Coronary artery (tissue), 2 donors: ENCODE measurements at places on chromosomes 11 and 22.
A peak's percentile ranks its signal among the peaks of the same experiment; 100 is the strongest.

GRCh38 chr11:120703358-120704152 is 192.0 kb downstream of the GRIK4 start:
- DNase-seq: no peak

DNA sequence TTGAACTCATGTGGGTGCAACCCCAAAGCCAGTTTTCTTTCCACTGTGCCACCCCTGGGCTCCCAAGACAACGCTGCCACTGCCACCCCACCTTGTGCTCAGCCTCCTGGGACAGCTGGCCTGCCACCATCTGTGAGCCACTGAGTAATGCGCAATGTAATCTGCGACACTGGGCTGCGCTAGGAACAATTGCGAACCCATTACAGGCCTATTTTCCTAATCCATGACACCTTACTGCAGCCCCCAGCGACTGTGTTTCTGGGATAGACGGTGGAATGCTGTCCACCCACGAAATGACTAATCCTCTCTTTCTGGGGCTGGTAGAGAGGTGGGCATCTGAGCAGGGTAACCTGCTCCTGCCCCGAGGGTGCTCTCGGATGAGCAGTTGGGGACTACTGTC is 22.2 kb downstream of the FLRT1 start:
- no peak for DNase-seq

- DNase-seq: no peak
Observed at GRCh38 chr11:96199563-96200025, 143.4 kb downstream of the MAML2 start.

DNA sequence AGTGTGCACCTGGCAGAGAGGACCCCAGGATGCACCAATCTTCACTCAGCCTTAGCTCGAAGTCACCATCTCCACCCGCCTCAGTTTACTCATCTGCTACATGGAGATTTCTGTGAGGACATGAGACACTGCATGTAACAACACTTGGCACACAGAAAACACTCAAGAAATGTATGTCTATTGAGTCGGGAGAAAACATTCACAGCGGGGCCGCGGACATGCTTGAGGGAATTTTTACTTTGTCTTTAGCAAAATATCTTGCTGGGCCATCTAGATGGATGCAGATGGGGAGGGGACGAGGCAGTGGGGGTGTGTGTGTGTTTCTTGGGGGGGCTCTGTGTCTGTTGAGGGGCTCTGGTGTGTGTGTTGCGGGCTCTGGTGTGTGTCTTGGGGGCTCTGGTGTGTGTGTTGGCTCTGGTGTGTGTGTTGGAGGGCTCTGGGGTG is 28.4 kb upstream of the RFPL3 start:
- DNase-seq: peak; percentile 33

GRCh38 chr11:91394073-91394726 is 830.4 kb upstream of the FAT3 start:
- DNase-seq: no peak

GRCh38 chr11:71420455-71421241 is 27.5 kb downstream of the DHCR7 start:
- DNase-seq: no peak

- DNase-seq: no peak
Observed at GRCh38 chr11:109426442-109427240, 4.7 kb downstream of the C11orf87 start.

DNA sequence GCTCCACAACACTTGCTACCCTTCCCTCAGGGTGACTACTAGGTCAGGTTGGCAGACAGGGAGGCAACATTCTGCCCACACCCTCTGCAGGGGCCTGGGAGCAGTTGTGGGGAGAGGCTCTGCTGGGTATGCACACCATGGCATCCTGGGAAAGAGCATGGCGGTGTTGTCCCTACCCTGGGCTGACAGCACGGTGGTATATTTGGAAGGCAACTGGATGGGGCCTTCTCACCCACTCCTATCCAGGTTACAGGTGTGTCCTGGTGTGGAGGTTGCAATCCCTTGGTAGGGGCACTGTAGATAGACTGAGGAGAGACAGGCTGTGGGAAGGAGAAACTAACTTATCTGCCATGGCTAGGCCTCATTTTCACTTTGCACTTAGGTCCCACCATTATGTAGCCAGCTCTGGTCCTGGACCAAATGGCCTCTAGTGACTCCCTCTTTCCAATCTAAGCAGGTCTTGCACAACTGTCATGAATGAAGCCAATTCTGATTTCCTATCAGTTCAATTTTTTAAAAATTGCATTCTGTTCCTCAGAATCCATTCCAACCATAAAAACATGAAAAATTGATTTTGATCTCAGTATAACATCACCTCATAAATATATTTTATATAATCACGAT is 54.0 kb upstream of the CD44 start:
- DNase-seq: no peak

DNA sequence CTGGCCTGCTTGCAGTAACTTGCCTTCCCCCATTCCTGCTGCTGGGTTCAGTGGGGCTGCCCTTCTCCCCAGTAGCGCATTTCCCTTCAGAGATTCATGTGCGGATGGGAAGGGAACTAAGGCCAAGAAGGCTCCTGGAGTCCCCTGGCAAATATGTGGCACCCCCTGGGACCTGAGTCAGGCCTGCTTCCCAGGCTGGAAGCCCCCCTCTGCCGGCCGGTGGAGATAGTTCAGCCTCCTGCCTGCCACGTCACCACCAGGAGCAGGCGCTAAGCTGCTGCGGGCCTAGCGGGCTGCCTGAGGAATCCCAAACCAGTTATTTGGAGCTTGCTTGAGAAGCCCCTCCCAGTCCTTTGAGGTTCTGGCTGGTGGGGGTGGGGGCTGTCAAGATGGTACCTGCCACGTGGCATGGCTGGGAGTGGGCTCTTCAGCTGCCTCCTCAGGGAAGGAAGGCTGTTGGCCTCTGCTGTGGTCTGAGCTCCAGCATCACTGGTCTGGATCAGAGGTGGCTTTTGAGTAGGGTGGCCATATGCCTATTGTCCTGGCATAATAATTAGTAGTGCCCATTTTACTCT is 2.0 kb downstream of the SERPINH1 start:
- DNase-seq: peak; percentile 92

- no peak for DNase-seq
Observed at GRCh38 chr11:132907651-132908413, 624.5 kb downstream of the OPCML start.

- DNase-seq: peak; percentile 64
Observed at GRCh38 chr11:76800466-76801200, 17.5 kb downstream of the TSKU start.

DNA sequence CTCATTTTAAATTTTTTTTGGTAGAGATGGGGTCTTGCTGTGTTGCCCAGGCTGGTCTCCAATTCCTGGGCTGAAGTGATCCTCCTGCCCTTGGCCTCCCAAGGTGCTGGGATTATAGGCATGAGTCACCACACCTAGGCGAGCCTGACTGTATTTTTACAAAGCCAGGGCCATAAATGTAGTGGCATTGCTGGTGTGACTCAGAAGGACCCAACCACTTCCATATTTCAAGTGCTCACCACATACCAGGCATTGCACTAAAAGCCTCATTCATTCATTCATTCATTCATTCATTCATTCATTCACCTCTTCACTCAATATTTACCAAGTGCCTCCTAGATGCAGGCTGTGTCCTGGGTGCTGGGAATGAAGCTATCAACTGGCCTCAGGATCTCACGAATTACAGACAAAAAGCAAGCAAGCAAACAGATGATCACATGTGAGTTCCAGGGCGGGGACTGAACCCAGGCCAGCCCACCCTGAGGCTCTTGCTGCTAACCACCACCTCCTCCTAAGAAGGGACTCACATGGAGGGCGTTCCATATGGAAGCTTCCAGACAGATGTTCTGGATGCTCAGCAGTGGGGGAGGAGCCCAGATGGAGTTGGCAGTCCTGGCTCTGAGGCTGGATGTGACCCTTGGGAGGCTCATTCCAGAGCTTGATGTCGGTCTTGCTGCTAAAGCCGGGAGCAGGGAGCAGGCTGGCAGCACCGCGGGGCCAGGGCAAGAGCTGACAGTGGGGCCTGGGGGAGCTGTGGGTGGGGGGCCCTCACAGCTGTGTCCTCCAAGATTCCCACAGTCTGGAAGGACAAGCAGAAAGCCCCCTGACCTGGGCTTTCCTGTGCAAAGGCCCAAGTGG is 158.8 kb downstream of the CTTN start:
- no peak for DNase-seq

DNA sequence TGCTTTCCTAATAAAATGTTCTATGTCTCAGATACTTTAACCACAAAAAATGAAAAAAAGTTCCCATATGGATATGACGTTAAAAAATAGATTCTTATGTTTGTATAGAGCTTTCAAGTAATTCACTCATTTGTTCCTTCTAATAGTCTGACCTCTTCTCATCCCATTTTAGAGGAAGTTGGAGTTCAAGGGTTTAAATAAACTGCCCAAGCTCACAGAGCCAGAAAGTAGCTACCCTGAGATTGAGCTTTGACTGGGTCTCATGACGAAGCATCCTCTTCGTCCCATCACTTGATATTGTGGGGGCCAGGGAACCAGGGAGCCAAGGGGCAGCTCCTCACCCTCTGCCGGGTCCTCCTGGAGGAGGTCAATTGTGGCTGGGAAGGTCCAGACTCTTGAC is 116.3 kb downstream of the CCDC81 start:
- DNase-seq: no peak

GRCh38 chr22:26674211-26675190 is 17.1 kb downstream of the MIAT start:
- DNase-seq: no peak

- DNase-seq: no peak
Observed at GRCh38 chr22:45867118-45867905, 109.7 kb downstream of the WNT7B start.

- peak; percentile 45 for DNase-seq
Observed at GRCh38 chr11:134637091-134638015, 225.3 kb upstream of the B3GAT1 start.

GRCh38 chr11:70358753-70359152 is 39.6 kb upstream of the CTTN start:
- DNase-seq: no peak

GRCh38 chr11:106224172-106224571 is 146.7 kb downstream of the AASDHPPT start:
- no peak for DNase-seq

- no peak for DNase-seq
Observed at GRCh38 chr22:37206841-37207821, 5.1 kb downstream of the SSTR3 start.

- no peak for DNase-seq
Observed at GRCh38 chr22:45859231-45860161, 117.5 kb downstream of the WNT7B start.

DNA sequence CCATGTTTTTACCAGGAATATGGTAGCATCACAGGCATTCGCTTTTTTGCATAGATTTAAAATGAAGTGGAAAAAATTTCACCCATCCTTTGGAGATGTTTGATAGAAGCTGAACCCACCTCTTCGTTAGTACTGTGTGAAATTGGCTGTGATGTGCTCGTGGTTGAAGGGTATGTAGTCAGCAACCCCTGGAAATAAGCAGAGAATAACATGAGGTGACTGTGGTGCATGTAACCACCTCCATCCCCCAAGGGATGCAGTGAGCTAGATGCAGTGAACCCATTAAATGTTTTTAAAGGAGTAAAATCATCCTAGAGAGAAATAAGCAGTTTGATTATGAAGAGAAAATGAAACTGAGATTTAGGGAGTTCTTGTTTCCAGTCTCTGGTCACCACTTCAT is 15.9 kb downstream of the CBLIF start:
- no peak for DNase-seq

DNA sequence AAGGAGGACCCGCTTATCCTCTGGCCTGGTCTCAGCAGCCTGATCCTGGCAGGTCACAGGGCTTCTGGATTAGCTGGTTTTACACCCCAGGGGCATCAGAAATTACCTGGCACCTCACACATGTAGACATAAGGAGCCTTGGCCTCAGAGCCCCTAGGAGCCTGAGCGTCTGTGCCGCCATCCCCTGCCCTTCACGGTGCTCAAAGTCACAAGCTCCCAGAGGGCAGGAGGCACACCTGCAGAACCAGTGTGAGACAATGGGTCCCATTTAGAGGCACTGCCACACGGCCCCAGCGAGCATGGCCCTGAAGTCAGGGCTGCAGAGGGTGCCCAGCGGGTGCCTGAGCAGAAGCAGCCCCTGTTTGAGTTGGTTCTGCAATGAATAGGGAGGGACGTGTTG is 3.9 kb downstream of the DGKZ start:
- no peak for DNase-seq

DNA sequence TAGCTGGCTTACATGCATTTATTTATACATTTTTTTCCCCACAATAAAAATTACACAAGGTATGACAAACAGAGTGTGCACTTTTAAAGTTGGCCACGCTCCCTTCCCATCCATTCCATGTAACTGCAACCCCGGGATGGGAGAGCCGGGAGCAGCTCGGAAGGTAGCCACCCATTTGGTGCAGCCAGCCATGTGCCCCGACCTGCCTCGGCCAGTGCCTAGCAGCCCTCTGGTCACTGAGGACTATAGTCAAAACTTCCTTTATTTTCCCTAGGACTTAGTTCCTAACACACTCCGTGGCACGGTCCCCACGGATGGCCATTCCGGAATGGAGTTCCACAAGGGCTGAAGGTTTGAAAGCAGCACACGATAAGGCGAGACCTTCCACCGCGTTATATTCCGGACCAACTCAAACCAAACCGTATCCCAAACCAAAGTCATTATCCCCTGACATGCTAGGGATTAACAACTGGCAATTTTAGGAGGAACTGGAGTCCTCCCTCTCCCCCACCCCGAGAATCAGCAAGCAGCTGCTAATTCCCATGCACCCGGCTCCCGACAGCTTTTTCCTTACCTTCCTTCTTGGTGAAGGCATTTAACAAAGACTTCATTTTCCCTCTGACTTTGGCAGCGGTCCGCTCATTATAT is 426.4 kb downstream of the SHANK2 start:
- DNase-seq: no peak

- DNase-seq: no peak
Observed at GRCh38 chr11:34614344-34615104, 6.4 kb upstream of the EHF start.

- no peak for DNase-seq
Observed at GRCh38 chr11:128046213-128046612, 541.1 kb downstream of the ETS1 start.

DNA sequence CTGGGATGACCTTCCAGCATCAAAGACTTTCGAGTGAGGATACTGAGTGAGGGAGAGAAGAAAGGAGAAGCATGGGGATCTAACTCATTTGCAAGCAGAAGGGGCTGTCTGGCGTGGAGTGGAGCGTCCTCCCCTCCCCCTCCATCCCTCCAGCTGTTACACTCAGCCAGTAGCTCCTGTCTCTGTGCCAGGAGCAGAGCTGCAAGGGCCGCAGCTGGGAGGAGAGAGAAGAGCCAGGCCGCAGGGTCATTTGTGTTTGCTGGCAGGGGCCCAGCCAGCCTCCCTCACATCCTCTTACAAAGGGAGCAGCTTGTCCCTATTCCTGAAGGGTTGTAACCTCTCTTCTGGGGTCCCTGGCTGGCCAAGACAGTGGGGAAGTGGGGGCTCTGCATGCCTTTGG is 57.9 kb downstream of the NECTIN1 start:
- DNase-seq: no peak
